ENCODE measurements at places on chromosomes 3 and 15.
A peak's percentile ranks its signal among the peaks of the same experiment; 100 is the strongest.

- no peak for DNase-seq
These were observed 3.2 kb upstream of the ANKRD63 start for GRCh38 chr15:40286061-40286532.

DNA sequence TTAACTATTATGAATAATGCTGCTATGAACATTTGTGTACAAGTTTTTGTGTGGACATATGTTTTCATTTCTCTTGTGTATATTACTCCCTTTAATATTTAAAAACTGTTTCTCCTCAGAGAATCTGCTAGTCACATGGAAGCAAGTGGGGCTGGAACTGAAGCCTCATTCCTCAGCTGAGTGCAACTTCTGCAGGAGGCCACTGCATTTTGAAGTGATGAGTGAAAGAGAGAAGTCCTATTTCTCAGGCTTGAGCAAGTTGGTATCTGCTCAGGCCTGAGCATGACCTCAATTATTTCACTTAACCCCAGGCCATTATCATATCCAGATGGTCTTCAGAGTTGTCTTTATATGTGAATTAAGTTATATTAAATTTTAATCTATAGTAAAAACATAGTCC, 11.5 kb downstream of the TLR9 start:
- no peak for DNase-seq

DNA sequence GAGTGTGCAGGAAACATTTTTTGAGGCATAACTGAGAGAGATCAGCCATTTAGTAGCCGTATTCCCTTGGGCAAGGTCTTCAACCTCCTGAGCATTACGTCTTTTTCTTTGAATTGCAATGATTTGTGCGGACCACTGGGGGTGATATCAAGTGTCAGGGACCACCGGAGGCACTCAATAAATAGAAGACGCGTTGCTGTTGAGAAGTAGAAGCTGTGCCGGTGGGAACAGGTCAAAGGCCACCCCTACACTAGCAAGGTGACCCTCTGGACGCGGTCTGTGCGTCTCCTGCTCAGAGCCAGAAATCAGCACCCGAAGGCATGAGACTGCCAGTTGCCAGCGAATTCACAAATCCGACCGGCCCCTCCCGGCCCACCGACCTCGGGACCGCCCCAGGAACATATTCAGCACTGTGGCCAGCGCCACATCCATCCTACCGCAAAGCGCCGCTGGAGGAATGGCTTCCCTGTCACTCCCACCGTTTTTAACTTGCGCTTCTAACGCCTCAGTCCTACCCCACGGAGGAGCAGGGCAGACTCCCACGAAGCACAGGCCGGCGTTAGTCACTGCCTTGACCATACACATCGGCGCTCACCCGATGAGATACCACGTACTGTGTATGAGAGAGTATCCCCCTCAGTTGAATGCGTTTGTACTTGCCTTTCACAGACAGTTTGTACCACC, 1.4 kb upstream of the GHSR start:
- DNase-seq = peak; percentile 13

GRCh38 chr3:24502690-24503089, 8.0 kb upstream of the THRB start:
- no peak for DNase-seq

- DNase-seq = no peak
These were observed 129.9 kb downstream of the ATP10A start for GRCh38 chr15:25733036-25733855.

- no peak for DNase-seq
These were observed 25.9 kb upstream of the SLC6A6 start for GRCh38 chr3:14376348-14377043.

GRCh38 chr3:46942076-46942475, 34.5 kb downstream of the CCDC12 start:
- no peak for DNase-seq

DNA sequence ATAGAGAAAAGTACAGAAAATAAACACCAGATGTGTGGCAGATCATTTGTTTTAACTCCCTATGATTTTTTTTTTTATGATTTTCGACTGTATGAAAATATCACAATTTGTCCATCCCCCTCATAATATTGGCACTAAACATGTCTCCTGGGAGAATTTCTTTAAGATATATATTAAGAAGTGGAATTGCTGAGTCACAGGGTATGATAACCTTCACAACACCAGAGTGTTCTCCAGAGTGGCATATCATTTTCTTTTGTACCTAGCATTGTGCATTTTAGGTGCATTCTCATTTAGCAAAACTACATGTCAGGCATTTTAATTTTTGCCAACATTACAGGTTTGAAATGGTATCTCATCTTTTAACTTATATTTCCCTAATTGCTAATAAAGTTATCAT, 170.9 kb downstream of the FRMD5 start:
- DNase-seq = no peak

DNA sequence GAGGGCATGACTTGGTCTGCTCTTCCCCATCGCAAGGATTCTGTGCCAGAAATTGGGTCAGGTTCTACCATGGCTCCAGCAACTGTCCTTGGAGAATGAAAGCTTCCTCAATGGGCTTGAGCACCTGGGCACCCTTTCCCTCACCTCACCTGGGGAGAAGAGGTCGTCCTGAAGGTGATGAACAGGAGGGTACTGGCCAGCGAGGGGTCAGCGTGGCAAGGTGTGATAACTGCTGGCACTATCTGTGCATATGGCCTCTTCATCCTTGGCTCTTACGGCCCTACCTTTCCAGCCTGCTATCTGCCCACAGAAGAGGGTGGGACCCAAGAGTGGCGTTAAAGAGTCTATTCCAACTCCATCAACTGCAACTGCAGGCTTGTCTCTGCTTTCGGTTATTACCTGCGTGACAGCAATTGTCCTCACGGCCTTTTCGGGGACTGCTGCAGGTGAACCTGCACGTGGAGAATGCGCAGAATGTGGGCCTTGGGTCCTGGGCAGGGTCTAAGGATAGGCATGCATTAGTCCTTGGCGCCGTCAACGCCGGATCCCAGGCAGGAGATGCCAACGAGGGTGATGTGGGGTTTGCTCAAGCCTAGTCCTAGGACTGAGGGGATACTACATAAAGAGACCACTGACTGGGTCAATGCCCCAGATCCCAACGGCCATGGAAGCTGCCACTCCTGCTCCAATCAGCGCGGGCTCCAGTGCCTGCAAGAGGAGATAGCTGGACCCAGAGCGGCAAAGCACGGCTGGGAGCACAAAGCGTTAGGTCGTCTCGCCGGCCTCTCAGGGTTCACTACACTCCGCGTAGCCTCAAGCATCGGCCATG, 625 bp upstream of the RBM15B start:
- no peak for DNase-seq

DNA sequence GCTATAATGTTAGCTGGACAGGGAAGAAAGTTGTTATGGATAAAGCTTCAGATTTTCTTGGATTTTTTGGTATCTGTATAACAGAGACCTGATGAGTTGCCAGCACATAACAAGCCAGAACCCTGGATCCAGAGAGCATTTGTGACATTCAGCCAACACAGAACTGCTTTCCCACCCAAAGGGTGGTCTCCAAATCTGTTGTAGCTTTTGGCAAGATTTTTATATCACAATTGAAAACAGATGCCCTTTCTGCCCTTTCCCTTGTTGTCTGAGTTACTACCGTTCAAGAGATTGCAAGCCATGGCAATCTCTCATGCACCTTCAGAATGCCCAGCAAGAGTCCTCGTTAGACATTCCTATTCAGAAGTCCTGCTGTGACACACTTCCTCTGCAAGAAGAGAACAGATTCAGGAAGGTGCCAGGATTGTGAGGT, 107.6 kb upstream of the FGF7 start:
- no peak for DNase-seq

GRCh38 chr3:160828880-160829279, 72.8 kb downstream of the PPM1L start:
- no peak for DNase-seq

DNA sequence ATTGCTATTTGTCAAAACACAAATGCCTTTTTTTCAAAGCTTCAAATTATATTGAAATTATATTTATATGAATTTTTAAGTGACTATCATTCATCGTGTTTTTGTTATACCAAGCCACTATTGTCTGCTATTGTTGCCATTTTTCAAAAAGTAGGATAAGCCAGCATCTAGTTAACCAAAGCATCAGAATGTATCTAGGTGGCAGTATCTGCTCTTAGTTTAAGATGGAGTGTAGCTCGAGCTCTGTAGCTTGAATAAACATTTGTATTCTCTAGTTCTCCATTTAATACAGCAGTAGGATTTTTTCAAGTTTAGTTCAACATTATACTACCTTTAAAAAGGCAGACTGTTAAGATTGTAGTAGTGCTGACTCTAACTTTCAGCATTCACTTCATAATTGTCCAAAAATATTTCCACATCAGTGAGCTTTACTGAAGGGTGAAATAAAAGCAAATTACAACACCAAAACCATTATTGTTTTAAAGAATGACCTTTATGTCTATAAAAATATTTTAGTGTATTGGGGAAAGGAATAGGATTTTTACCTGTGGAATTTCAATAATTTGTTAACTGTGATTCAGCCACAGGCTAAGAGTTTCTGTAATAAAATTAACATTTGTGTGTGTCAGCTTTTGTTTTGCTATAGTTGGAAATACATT, 19.6 kb upstream of the C15orf61 start:
- peak; percentile 22 for DNase-seq

DNA sequence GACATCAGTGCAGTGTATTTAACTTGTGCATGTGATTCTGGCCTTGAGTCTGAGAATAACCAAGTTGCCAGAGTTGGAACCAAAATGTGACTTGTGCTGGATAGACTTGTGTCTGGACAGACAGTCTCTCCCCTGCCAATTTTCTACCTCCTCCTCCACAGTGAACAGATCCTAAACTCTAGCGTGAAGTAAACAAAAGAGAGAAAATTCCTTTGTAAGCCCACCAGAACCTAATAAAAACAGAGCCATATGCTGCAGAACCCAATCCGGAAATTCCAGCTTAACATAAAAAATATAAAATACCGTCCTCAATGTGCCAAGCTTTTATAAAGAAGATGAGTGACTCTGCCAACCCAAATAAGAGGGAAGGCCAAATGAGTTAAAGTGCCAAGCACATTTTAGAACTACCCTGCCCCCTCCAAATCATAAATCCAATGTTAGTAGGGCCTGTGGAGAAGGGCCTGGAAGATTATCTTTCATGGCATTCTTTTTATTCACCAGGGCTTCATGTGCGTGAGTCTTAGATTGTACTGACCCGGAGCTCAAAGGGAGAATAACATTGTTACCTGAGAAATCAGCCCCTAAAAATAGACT, 344.6 kb upstream of the PROK2 start:
- no peak for DNase-seq

- DNase-seq = no peak
These were observed 46.2 kb downstream of the TRIM69 start for GRCh38 chr15:44782516-44782915.

DNA sequence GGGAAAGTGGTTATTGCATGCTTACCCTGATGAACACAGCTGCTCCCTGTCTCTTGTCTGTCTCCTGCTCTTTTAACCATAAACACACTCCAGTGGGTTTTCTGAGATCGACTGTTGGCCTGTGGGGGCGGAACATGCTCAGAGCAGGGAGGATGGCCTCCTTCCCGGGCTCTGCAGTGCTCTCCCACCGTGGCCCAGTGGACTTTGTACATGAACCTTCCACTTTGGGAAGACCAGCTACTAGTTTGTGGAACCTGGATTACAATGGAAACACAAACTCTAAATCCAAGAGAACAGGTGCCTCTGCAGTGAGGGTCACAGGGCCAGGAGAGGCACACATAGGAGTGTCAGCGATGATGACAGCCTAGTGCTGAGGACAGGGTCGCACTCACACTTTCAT, 56.5 kb downstream of the KLF13 start:
- no peak for DNase-seq
